ENCODE measurements at places on chromosomes 5 and 9.

DNA sequence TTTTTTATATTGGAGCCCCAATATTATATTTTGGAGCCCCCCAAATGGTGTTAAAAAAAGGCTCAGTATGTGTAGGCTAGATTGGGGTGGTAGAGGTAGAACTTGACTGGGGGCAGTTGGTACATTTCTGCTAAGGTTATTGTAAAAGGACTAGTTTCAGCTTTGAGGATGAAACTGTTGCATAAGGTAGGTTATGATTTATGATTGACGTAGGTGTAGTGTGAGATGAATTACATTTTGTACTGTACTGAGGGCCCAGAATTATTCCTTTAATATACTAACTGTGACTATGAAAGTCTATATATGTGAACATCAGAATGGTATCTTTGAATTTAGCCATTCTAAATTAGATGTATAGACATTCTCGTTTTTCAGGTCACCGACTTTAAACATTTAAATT, 3.6 kb downstream of the RIC1 start:
- no peak for DNase-seq

DNA sequence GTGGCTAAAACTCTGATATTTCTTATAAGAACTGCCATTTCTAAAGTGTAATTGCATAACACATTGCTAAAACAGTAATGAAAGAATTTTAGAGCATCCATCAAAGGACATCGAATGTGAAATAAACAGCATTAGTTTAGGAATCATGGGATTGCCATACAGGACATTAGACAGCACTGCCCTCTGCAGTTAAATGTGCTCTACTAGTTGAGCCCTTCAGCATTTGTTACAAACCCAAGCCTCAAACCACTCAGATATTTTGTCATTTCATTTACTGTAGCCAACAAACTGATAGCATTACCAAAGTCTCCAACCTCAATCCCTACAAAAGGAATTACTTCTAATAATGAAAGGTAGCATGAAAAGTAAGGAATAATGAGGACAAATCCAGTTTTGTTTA, 116.8 kb upstream of the COX7C start:
- DNase-seq, result no peak

- no peak for DNase-seq
Measured at GRCh38 chr5:91469517-91470165, 86.5 kb upstream of the ARRDC3 start.

DNA sequence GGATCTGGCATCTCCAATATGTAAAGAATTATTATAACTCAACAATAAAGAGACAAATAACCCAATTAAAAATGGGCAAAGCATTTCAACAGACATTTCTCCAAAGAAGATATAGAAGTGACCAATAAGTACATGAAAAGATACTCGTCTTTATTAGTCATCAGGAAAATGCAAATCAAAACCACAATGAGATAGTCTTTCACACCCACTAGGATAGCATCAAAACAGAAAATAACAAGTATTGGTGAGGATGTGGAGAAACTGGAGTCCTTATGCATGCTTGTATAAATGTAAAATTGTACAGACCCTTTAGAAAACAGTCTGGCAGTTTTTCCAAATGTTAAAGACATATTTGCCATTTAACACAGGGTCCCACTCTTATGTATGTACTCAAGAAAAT, 39.1 kb upstream of the ITGA1 start:
- no peak for DNase-seq

GRCh38 chr5:59799668-59800346, 93.7 kb downstream of the PDE4D start:
- no peak for DNase-seq

GRCh38 chr9:115913696-115914095, 239.9 kb upstream of the PAPPA start:
- DNase-seq, result no peak

GRCh38 chr5:112061666-112062065, 304.7 kb upstream of the NREP start:
- DNase-seq, result no peak

- no peak for DNase-seq
Measured at GRCh38 chr9:95504053-95504963, 12.5 kb downstream of the PTCH1 start.

- no peak for DNase-seq
Measured at GRCh38 chr5:81003811-81004386, 43.7 kb downstream of the RASGRF2 start.

- no peak for DNase-seq
Measured at GRCh38 chr5:113089653-113090335, 113.2 kb downstream of the DCP2 start.

GRCh38 chr5:160635046-160635445, 213.4 kb downstream of the PTTG1 start:
- DNase-seq, result no peak

GRCh38 chr9:101366038-101366756, 18.6 kb downstream of the BAAT start:
- DNase-seq, result no peak

- DNase-seq, result no peak
Measured at GRCh38 chr9:123311250-123311752, 42.9 kb upstream of the STRBP start.

GRCh38 chr9:13596383-13596970, 317.0 kb upstream of the MPDZ start:
- no peak for DNase-seq

- DNase-seq, result no peak
Measured at GRCh38 chr5:30749971-30750370, 443.5 kb upstream of the CDH6 start.

GRCh38 chr9:98402019-98402840, 146.8 kb upstream of the TBC1D2 start:
- DNase-seq, result no peak

DNA sequence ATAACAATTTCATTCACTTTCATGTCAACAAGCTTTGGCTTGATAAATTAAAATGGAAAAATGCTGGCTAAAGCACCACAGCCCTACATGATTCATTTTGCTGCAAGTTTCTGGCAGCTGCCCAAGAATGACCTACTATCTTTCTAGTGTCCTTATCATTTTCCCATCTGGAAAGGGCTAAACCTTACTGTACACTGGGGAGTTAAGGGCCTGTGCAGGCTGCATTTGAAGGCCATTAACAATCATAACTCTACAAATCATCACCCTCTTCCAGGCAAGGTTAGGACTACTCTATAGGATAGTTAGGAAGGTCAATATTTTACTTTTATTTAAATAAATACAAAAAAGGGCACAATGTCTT, 579.7 kb upstream of the ZNF608 start:
- no peak for DNase-seq

- no peak for DNase-seq
Measured at GRCh38 chr5:168784454-168784853, 205.3 kb upstream of the PANK3 start.

DNA sequence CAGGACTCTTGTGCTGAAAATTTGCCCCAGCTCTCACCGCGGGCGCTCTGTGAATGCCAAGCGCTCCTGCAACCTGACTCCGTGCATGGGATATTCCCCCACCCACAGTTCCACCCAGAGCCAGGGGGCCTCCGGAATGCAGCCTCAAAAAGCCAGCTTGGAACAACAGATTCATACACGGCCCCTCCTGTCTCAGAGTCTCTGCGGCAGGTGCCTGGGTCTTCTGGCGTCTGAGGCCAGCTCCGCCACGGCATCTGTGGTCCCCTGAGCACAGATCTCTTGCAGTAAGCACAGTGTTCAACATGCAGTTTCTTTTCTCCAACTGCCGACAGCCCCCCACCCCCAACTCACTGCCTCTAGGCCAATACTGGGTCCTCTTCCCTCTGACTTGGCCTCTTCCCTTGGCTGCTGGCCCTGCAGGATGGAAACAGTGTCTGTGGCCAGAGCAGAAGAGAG, 355.7 kb upstream of the IRX2 start:
- no peak for DNase-seq

DNA sequence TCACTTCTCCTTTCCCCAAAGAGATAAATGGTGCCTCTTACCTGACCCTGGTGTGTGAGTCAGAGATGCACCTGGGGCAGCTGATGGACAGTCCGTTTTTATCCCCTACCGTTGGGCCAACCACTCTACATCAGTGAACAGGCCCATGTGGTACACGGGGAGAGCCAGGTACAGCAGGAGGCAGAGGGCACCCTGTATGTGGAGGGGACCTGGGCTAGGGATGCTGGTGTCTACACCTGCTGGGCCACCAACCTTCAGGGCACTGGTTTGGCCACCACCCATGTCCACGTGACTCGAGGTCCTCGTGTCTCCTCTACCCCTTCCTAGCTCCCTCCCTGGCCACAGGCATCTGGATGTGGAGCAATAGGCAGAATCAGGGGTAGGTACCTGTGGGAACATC, 22.7 kb upstream of the ANXA6 start:
- DNase-seq, result no peak

GRCh38 chr5:40333459-40334241, 346.1 kb upstream of the PTGER4 start:
- no peak for DNase-seq

GRCh38 chr5:173204185-173204979, 30.6 kb downstream of the NKX2-5 start:
- no peak for DNase-seq

DNA sequence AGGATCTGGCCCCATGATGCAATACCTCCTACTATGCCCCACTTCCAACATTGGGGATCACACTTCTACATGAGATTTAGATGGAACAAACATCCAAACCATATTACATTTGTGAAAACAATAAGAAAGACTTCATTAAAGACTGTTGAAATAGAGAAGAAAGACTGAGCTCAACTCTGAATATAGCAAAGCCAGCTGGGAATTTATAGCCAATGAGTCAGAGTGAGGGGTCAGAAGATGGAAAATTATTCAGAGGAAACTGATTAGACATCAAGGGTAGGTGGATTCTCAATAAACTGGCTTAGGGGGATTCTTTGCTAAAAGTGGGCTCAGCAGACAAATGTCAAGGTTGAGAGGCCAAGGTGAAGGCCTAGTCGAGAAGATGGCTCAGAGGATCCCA, 25.6 kb downstream of the BTF3 start:
- no peak for DNase-seq

DNA sequence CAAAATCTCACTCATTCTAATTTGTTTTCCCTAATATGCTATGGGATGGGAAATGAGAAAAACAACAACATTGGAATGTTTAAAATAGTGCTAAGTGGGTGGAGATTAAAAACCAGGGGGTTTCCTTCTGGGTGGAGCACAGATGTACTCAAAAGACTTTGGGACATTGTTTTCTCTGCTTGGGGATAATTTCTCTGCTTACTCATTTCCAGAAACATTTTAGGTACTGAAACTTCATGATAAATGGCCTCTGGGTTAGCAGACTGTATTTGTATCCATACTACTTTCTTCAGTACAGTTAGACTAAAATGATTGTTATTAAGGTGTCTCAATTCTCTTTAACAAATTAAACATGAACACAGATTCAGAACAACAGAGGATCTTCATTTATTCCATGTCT, 17.4 kb downstream of the ELOVL7 start:
- no peak for DNase-seq

DNA sequence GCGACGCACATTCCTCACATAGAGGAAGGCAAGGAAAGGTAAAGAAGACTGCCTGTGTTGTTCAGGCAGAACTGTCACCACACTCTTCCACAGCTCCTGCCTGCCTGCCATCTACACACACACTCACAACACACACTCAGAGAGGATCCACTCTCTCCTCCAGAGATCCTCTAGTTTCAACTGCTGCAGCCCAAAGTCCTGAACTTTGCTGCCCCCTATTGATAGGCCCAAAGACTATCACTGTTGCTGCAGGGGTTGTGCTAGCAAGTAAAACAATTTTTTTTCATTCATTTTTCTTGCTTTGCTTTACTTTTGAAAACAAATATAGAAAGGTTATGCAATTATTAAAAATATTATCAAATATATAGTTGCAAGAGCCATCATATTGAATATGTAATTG, 5.9 kb upstream of the CFAP90 start:
- no peak for DNase-seq

- DNase-seq, result no peak
Measured at GRCh38 chr5:83368319-83368718, 103.2 kb upstream of the VCAN start.

DNA sequence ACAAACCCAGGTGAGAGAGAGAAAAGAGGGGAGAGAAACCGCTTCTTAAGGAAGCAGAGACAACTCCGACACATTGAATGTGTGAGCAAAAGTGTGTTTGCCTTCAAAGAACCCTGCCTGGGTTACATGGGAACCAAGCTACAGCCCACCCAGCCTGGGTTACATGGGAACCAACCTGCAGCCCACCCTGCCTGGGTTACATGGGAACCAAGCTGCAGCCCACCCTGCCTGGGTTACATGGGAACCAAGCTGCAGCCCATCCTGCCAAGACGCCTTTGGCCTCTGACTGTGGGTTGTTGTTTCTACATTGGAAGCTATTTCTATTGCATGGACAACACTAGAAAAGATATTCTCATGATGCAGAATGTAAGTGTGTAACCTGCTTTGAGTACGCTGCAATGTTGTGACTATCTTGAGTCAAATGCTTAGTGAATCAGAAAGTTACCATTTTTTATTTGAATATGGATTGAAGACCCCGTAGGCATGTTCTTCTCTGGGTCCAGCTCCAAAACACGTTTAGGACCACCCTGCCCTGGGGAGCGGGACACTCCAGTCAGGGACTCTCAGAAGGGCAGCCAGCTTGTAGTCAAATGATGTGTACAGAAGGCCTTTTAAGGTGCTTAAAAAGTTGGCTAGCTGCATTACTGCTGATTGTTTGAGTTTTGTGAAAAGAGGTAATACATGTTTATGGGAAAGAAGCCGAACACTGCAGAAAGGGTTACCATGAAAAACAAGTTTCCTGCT, 39.1 kb upstream of the UNC5A start:
- no peak for DNase-seq

GRCh38 chr9:99851500-99851822, 29.8 kb downstream of the NR4A3 start:
- DNase-seq, result peak; percentile 29

DNA sequence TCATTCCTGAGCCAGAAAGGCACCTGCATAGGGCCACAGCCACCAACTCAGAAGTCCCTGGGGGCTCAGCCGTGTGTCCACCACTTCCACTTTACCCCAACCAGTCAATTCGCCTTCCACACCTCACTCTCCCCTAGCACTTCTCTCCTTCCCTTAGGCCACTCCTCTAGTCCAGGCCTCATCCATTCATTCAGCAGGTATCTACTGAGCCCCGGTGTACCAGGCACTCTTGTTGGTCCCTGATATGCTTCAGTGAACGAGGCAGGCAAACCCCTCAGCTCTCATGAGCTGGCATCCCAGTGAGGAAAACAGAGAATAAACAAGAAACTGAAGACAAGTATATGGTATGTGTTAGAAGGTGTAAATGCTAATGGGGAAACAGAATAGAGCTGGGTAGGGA, 28.7 kb downstream of the NDUFA8 start:
- DNase-seq, result no peak

DNA sequence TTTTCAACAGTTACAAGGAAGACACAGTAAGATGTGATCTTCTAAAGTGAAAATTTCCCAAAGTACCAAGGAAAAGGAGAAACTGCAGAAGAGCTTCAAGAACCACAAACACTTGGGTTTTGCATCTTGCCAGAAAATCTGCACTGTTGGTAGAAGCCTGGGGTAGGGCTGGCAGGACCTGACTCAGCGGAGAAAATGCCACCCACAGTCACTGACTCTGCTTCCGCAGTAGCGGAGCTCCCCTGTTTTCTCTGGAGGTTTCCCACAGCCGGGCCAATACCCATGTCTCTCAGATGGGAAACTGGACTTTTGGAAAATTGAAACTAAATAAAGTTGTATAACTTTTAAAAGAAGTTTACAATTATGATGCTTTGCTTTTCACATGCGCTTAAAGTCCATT, 104.2 kb downstream of the MEF2C start:
- DNase-seq, result no peak
